OCI-LY7 (cell line): ENCODE measurements at places on chromosomes 13 and 19. TPM values are rescaled to one million over a fixed set of nuclear protein-coding genes. Genes with fewer than 3 reads are reported as not detected.

DNA sequence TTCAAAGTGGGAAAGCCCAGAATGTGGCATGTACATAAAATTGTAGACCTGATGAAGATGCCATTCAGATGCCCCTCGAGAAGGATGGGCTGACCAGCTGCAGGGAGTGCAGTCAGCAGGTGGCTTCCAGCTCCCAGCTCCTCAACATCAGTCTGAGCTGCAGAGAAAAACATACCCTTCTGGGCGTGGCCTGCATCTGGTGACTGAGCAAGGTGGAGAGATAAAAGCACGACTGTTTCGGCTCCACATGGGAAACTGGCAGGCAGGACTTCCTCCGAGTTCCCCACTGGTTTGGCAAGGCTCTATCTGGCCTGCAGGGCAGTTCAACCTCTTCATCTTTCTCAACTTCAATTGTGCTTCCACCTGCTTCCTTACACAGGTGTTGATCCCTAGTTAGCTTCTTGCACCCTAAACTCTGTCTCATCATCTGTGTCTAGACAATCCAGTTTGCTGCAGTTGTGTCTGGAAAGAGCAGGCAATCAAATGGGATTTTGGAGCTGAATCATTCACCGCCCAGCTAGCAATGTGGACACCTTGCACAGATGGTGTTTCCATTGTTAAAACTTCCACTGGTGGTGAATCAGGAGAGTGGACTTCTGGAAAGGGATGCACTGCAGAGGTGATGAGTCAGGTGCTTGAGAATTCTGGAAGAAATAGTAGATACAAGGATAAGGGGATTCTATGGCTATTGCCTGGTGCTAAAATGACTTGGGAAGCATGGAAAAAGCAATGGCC is 56.8 kb downstream of the POLR1D start:
- DNase-seq = no peak

DNA sequence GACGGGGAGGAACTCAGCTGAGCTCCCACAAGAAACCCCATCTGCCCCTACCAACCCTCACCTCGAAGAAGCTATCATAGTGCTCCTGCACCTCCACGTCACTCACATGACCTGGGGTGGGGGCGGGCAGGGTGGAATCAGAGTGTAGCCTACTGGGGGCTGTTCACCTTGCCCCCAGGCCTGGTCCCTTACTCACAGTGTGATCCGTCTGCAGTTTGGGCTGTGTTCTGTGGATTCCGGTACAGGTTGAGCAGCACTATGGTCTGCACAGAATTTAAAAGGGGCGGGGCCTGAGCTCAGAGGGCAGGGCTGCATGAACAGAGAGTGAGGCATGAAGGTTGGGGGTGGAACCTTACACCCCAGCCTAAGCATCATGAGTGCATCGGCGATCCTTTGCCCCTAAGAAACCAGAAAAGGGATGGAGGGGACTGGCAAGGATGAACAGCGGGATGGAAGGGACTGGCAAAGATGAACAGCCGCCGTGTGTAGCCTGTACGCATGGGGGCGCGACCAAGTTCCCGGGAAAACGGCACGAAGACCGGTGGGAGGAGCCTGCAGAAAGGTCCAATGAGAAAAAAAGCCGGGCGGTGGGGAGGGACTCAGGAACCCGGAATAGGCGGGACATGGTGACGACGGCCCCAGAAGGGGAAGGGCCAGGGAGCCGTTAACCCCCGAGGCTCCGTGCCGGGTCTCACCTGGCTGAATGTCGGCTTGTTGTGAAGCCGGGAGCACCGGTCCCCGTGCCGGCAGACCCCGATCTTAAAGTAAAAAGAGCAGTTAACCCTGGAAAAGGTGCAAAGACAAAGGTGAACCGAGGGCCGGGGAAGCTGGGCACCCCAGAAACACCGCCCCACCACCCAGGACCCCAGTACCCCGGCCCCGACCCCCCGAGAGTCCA is 539 bp downstream of the U2AF1L4 start:
- peak; percentile 97 for DNase-seq

The CAPN12 gene
- total RNA-seq = 2.6 and 3.7 TPM in 2 replicates

The KANK2 gene
- 174 TPM in 2 replicates for total RNA-seq

The ZNF382 gene
- total RNA-seq = 2.1 and 3.2 TPM in 2 replicates
